ENCODE measurements at places on chromosomes 1 and 21.

DNA sequence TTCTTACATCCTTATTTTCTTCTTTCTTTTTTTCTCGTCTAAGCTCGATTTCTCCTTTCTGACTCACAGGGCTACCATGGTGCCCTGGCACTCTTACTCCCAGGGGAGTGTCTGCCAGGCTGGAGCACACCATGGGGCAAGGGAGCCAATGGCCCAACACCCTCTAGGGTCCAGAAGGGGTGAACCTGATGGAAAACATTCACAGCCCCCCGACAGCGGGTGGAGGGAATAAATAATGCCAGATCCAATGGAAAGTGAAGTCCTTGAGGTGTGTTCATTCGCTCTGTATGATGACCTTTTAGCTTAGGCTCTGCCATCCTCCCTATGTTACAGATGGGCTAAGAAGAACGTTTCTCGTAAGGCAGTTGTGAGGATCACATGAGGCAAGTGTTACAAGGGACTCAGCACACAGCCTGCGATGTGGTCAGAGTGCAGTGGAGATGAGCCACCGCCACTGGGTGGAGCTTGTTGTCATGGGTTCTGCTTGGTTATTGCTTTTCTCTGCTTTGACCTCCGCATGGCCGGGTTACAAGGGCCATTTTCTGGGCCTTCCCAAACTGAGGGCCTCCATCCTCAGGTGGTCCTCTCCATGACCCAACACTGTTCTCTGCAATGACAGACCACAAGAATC, 3.5 kb upstream of the FCMR start:
- DNase-seq: peak; percentile 75

DNA sequence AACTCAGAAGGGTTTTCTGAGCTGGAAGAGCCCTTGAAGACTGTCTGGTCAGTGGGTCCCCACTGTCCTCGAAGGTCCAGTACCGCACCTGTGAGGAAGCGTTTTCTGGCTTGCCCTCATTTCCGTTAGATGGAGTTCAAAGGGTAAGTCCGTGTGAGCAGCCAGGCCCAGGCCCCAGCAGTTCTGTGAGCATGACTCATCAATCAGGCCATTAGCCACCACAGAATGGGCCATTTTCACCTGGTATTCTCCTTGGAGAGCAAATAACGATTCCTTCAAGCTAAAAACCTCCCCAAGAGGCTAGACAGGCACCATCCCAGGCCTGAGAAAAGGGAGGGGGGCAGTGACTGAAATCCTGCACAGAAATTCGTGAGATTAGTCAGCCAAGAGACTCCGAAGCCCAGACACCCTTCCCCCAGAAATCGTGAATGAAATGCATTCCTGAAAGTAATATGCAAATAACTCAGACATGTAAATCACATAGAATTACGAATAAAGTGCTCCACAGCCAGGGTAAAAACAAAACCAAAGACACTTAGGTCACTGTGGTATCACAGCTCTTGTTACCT, 66.0 kb downstream of the BCAR3 start:
- no peak for DNase-seq

GRCh38 chr1:116164604-116165368, 53.6 kb downstream of the MAB21L3 start:
- peak; percentile 13 for DNase-seq

GRCh38 chr21:41059871-41060270, 108.1 kb upstream of the BACE2 start:
- DNase-seq: no peak

GRCh38 chr1:230504310-230504709, 78.2 kb upstream of the PGBD5 start:
- DNase-seq: no peak

DNA sequence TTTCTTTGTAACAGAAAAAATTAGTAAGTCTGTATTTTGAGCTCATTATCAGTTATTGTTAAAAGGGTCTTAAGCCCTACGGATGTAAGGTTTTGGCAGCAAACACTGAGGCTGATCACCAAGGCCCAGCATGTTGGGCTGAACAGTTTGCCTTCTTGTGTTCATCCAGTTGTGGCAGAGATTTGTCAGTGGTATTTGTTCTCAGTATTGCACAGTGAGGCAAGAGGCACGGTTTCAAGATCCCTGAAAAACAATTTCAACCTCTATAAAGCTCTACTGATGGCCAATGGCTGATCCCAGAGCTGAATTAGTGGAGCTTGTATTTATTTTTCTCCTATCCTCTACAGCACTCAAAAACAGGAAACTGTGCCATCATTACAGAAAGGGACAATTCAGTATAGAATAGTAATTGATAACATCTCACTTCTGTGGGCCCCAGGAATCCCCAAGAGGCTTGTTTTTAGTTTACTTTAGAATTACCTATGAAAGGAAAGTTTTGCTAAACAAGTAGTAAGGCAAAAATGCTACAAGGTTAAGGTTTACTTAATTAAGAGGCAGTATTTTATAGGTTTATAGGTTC, 191.8 kb upstream of the RAB4A start:
- DNase-seq: no peak

DNA sequence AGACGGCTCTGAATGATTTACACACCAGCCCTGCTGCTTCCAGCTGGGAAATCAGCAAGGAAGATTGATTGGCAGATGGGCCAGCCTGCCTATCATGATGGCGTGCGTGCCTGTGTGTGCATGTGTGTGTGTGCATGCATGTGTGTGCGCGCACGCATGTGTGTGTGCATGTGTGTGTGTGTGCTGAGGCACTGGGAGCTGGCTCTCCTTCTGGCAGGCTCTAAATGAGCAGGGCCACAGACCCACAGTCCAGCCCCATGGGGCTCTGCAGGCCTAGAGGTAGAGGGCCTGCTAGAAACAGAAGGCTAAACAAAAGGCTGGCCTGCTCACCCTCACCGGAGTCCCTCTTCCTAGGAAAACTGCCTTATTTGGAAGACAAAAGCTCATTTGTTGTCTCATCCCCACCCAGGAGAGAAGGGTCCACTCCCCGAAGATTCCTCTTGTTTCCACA, 6.0 kb downstream of the KLHDC8A start:
- DNase-seq: no peak

DNA sequence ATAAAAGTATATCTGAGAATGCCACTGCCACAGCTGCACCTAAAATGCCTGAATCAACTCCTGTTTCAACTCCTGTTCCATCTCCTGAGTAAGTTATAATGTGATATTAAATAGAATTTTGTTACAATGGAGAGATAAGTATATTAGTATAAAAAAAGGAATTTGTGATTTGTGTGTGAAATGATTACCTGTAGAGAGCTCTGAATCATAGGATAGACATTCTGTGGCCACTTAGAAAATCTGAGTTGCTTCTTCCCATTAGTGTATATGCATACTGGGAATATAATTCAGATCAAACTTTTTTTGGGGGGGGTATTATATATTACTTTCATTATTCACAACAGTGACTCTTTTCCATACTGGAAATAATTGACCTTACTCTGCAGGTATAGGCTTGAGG, 52.9 kb downstream of the SUCO start:
- DNase-seq: no peak

DNA sequence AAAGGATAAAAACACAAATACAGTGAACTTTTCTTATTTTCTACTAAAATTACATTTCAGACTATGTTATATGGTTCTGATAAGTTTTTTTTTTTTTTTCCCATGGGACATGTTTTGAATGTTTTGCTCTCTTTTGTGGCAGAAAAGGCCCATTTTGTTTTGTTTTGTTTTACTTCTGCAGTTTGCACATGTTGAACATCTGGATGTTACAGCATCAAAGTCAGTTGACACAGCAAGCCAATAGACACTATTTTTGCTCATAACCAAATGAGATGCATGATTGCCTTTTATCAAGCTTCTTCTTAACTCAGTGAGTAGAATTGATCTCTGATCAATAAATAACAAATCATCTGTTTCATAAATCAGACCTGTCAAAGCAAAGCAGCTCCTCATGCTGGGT, 904.2 kb downstream of the ADGRL2 start:
- peak; percentile 3 for DNase-seq

GRCh38 chr1:66777831-66778230, 23.2 kb downstream of the INSL5 start:
- no peak for DNase-seq

- no peak for DNase-seq
Measured at GRCh38 chr1:47393141-47393540, 22.9 kb upstream of the FOXE3 start.

- no peak for DNase-seq
Measured at GRCh38 chr1:18912550-18912949, 10.2 kb upstream of the ALDH4A1 start.

DNA sequence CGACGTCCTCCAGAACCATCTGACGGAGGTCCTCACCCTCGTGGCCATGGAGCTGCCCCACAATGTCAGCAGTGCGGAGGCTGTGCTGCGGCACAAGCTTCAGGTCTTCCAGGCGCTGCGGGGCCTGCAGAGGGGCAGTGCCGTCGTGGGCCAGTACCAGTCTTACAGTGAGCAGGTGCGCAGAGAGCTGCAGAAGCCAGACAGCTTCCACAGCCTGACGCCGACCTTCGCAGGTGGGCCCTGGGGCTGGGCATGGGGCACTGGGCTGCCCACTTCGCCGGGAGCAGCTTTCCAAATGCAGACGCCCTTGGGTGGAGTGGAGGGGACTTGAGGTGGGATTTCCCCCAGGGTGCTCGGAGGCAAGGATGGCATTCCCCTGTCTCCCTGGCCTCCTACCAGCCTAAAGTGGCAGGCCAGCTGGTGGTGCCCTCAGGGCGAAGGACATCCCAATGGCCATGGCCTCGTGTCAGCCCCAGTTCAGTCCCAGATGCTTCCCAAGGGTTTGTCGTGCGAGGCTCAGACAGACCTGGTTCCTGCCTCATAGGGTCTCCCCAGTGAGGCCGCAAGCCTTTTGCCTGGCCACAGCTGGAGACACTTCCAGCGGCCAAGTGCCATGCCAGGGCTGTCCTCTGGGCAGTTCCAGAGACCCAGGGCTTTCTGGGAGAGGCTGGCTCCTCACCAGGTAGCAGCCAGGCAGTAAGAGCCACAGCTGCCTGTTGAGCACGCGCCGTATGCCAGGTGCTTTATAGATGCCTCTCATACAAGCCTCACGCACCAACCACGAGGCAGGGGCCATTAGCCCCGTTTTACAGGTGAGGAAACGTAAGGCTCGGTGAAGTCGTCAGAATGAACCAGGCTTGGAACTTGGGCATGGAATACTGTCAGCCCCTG, 27.8 kb downstream of the H6PD start:
- DNase-seq: no peak

GRCh38 chr1:116861137-116861536, 48.6 kb upstream of the PTGFRN start:
- no peak for DNase-seq

- peak; percentile 41 for DNase-seq
Measured at GRCh38 chr1:85581802-85582686, 1.5 kb downstream of the CCN1 start.

DNA sequence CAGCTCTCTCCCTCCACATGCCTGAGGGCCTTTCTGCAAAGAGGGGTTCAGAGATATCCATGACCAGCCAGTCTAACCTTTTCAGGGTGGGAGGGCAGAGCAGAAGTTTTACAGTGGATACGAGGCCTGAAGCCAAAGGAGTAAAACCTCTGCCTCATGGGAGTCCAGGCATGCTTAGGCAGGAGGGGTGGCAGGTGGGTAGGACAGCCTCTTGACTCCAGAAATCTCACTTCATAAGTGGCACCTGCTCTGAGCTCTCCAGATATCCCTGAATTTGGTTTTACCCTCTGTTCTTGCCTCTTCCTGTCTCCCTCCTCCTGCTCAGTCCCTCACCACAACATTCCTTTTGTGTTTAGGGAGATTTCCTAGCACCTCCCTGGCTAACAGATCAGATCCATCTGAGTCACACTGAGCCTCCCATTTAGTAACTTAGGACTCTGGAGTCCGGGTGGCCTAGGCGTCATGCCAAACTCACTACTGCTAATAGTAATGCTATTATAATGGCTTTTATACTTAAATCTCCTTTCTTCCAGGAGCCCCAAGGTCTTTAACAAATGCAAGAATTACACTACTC, 201.0 kb downstream of the HS2ST1 start:
- no peak for DNase-seq

Measured in hematopoietic multipotent progenitor cell treated with erythropoietin and hydrocortisone succinate and interleukin-3 and kit ligand, for 4 days (in vitro differentiated cells).